CD4-positive, alpha-beta T cell treated with Interleukin-1 beta for 1 hour (primary cell): ENCODE measurements at places on chromosomes 7 and 10.

- no peak for DNase-seq
Measured at GRCh38 chr10:114477285-114477684, 73.0 kb upstream of the AFAP1L2 start.

DNA sequence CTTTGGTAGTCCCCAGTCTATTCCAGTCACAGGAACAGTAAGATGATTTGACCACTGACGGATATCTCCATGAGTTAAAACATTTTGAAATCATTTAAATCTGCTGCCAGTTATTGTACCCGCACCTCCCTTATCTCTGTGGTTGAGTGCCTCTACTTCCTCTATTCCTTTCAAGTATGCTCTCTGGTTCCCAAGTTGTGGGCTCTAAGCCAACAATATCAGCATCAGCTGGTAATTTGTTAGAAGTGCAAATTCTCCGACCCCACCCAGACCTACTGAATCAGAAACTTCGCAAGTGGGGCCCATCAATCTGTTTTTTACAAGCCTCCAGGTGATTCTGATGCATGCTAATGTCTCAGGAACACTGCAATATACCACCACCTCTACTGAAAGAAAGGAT lies 235.5 kb downstream of the CCSER2 start:
- no peak for DNase-seq

DNA sequence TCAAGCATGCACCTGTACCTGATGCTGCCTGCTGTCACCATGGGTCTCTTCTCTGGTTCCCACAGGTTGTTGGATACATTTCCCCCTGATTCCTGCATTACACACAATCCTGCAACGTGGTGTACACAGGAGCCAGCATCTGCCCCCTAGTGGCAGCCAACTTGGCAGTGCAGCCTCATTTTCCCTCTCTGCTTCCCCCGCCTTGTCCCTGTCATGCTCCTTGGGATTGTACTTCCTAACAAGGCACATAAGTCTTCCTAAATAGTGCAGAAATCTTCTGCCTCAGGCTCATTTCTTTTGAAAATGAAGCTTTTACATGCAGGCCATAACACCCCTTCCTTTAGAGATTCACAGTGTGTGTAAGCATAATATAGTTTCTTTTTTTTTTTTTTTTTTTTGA lies 387.5 kb downstream of the CCSER2 start:
- no peak for DNase-seq

GRCh38 chr10:23344241-23344841 lies at the start of gene C10orf67:
TSS of gene C10orf67 (minus strand) at chr10:23344797. CDS start at chr10:23344774, 23 bp downstream.
- DNase-seq: no peak

DNA sequence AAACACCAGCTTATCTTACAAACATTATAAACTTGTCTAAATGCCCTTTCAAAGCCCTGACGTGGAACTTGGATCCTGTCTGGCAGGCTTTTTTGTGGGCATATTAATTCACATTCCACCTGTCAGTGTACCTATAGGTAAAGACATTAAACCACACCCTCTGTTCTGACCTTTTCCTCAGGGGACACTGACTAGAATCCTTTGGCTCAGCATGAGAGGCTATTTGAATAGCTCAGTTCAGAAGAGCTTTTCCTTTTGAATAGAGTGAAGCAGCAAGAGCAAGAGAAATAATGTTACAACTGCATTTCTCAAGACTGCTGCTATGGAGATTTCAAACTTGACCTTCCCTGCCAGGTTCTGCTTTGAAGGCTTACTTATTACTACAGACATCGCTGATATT lies 76.9 kb downstream of the CYP51A1 start:
- no peak for DNase-seq

DNA sequence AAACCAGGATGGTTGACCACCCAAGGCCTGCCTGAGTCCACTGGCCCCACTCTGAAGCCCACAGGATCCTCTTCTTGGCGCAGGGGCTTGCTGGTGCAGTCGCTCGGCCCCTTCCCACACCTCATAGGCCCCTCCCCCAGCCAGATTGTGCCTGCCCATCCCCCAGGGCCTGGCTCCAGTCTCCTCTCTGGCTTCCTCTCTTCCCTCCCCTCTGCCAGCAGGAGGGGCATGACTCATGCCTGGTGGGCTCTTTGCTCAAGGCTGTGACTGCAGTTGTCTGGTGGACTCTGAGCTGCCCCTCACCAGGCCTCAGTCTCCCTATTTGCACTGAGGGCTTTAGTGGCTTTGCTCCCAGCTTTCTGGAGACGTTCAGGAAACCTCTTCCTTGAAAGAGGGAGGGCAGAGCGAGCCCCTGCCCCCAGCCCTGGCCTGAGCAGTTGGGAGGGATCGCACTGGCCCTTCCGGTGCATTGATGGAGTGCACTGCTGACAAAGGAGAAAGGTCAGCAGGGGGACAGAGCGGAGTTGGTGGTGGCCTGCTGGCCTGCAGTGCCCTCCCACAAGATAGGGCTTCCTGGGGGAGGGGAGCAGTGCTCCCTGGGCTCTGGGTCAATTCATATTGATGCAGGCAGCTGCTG lies 60.7 kb downstream of the ZMIZ1 start:
- DNase-seq: no peak

- no peak for DNase-seq
Measured at GRCh38 chr7:99037327-99037940, 106.5 kb downstream of the SMURF1 start.

GRCh38 chr10:79382491-79382941 lies 35.2 kb downstream of the PPIF start:
- no peak for DNase-seq
